ENCODE measurements at places on chromosomes 12 and 14. TPM values are rescaled to one million over a fixed set of nuclear protein-coding genes. Genes with fewer than 3 reads are reported as not detected.

DNA sequence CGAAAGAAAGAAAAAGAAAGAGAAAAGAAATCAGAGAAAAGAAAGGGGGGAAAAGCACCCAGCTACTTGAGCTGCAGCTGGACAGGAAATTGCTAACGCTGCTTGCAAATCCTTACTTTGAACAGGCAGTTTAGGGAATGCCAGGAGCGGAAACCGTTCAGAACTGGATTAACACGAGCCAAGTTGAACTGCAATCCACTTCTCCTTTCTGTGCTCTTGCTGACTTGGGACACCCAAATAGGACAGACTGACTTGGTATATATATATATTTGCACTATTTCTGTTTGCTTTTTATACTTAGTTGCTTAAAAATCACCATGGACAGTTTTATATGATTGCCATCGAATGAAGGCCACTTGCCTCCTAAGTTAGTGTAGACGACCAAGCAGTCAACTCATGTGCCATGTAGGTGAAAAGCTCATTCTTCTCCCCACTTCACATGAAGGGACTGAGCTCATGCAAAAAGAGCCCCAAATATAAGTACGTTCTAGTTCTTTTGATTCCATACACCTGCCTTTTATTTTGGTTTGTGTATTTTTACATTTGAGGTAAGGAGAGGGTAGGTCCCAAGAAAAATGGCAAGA lies 5.5 kb downstream of the DUSP6 start:
- DNase-seq = peak; percentile 82

GRCh38 chr14:50099335-50099734 lies 17.0 kb downstream of the VCPKMT start:
- no peak for DNase-seq

DNA sequence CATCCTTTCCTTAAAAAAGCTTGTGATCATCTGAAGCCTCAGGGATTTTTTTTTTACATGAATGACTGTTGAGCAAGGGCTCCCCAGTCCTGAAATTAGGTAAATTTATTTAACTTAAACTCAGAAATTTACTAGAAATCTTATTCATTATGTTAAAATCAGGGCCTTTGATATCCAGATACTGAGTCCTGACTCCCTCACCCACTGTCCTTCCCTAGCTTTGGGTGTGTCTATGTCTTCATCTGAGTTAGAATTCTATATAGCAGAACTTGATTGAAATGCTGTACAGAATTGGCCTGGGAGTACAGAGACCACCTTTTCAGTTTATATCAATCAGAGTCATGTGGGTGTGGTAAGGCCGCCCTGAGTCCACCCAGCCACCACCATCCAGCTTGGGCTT lies 260.0 kb downstream of the CACNA1C start:
- DNase-seq = no peak

DNA sequence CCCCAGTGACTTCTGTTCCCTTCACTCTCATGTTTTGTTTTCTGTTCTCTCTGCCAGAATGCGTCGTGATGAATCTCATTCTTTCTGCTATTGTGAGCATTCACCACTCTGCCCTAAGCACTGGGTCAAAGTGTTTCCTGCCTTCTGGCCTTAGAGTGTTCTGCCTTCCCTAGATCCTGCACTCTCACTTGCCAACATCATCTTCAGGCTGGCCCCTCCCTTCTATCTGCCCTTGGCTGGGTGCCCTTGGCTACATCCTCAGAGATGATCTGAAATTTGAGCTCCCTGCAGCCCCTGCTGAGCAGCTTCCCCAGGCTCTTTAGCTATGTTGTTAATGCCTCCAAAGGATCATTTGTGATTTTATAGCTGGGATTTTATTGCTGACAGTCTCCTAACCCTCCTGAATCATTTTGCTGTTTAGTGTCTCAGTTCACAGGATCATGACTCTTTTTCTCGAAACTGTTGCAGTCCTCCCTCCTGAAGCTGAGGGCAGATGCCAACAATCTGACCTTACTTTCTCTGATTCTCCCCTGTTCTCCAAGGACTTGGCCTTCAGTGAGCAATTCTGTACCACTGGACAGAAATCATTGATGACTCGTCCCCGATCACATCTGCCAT lies 4.5 kb downstream of the DHRS2 start:
- DNase-seq = peak; percentile 85

- peak; percentile 85 for DNase-seq
These were observed 108.5 kb upstream of the ESRRB start for GRCh38 chr14:76267322-76268046.

- no peak for DNase-seq
These were observed 6.5 kb downstream of the EPS8 start for GRCh38 chr12:15782667-15783066.

- DNase-seq = no peak
These were observed 110.8 kb upstream of the SRRM4 start for GRCh38 chr12:118870551-118870950.

OSBPL8 gene
- 92.3 TPM for total RNA-seq

GRCh38 chr12:15532364-15532977 lies 210.2 kb downstream of the PTPRO start:
- DNase-seq = peak; percentile 22

- DNase-seq = no peak
These were observed 31.6 kb downstream of the PDE6H start for GRCh38 chr12:15004421-15004820.

- no peak for DNase-seq
These were observed 5.3 kb upstream of the HECTD1 start for GRCh38 chr14:31212893-31213292.

DNA sequence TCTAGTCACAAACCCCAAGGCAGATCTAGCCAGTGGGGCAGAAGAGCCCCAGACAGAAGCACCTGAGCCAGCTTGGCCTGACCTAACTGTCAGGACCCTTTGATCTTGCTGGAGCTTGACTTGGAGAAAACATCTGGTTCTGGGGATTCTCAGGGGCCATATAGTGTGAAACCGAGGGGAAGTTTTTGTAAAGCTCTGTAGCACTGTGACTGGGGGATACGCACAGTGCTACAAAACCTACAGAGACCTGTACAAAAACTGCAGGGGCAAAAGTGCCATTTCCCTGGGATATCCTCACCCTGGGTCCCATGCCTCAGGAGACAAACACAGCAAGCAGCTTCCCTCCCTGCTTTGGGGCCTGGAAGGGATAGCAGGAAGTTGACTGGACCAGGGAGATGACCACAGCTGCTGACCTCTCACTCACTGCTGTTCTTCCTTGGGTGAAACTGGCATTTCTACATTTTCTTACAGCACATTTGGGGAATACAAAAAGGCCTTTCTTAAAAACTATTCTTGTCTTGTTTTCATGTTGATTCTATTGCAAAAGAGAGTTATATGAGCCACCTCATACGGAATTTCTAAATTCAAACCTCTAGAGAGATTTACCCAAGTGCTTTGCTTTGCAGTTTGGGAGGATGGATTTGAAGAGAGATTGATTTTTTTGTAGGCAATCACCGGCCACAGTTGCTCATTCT lies 140.0 kb downstream of the DAD1 start:
- DNase-seq = no peak

- peak; percentile 43 for DNase-seq
These were observed 326.4 kb downstream of the NUAK1 start for GRCh38 chr12:105812366-105812765.

PPFIA2 gene
- 3.1 TPM for total RNA-seq

FAIM2 gene
- 7.8 TPM for total RNA-seq

- DNase-seq = peak; percentile 64
These were observed 2.8 kb upstream of the SIX1 start for GRCh38 chr14:60651796-60652673.

GRCh38 chr12:81468206-81468605 lies 290.9 kb downstream of the PPFIA2 start:
- peak; percentile 45 for DNase-seq
